Activated CD4-positive, alpha-beta memory T cell treated with anti-CD3 and anti-CD28 coated beads, Interleukin-2, amount 10 ng/mL, durations not matched to agents 7 days and 5 days (primary cell): ENCODE measurements at places on chromosomes 2 and 18. TPM values are rescaled to one million over a fixed set of nuclear protein-coding genes. Genes with fewer than 3 reads are reported as not detected.

Gene TMEM214
- 80.4 TPM for total RNA-seq

Gene PKDCC
- not detected for total RNA-seq

Gene MERTK
- total RNA-seq, result 0.20 TPM

Gene GULP1
- not detected for total RNA-seq

Gene IMPA2
- total RNA-seq, result 12.6 TPM

Gene ACMSD
- total RNA-seq, result not detected
